Cortex of kidney (tissue), 1 donor: ENCODE measurements at places on chromosomes 5 and 9.

DNA sequence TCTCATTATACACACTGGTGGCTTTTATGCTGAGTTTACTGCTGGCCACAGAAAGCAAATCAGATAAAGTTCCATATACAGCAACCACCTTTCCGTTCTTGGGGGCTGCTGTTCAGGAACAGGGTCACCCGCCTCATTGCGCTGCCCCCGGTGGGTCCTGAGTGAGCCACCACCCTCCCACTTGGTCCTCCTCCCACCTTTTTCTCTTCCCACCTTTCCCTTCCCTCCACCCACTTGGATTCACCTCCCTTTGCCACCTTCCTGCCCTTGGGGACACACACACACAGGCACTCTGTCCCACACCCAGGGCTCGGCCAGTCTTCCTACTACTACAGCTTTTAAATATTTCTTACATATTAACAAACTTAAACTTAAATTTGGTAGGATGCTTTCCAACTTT, 127.6 kb downstream of the WDR70 start:
- DNase-seq, result no peak

GRCh38 chr5:181232593-181232992, 9.5 kb downstream of the TRIM41 start:
- DNase-seq, result no peak

- no peak for DNase-seq
Measured at GRCh38 chr5:112915831-112916230, 6.2 kb downstream of the REEP5 start.

- no peak for DNase-seq
Measured at GRCh38 chr5:78467752-78468357, 107.4 kb downstream of the SCAMP1 start.

GRCh38 chr9:134548185-134548584, 93.4 kb upstream of the COL5A1 start:
- DNase-seq, result no peak

DNA sequence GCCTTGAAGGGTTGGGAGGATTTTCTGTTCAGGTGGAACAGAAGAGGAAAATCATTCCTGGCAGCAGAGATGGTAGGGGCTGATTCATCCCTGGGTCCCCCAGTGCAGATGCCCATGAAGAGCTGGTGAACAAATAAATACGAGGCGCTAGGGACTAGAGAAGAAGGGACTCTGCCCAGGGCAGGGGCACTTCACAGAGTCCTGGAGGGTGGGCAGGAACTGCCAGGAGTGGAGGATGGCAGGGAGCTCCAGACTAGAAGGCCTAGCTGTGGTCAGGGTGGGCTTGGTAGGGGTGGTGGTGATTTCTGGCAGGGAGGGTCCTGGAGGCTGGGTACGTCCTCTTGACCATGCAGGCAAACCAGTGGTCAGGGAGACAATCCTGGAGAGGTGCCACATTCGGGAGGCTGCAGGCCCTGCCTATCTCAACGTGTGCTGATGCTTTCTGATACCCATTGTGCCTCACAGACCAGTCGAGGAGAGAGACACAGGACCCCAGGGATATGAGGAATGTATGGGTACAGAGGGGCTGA, 69.9 kb downstream of the CRB2 start:
- no peak for DNase-seq

- DNase-seq, result no peak
Measured at GRCh38 chr9:126372716-126373115, 46.1 kb downstream of the MVB12B start.

- DNase-seq, result no peak
Measured at GRCh38 chr5:172828911-172829431, 5.1 kb upstream of the ERGIC1 start.

GRCh38 chr5:123035360-123035917, 1.1 kb downstream of the PPIC start:
- no peak for DNase-seq

DNA sequence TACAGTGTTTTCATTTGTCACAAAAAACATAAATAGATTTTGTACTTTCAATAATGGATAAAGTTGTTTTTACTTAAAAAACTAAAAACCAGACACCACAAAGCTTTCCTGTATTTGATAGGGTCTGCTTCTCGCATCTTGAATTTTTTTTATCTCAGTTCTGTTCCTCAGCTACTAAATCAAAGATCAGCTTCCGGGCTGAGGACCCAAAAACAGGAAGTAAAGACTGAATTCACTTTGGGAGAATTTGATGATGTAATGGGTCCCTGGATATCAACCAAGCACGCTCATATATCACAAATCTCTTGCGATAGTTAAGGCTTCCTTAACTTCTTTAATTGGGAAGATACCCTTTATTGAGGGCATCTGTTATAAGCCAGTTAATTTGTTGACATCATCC, 24.1 kb downstream of the ITK start:
- DNase-seq, result no peak

GRCh38 chr5:19031491-19031890, 956.5 kb downstream of the CDH18 start:
- DNase-seq, result no peak

- no peak for DNase-seq
Measured at GRCh38 chr5:77981820-77982219, 205.7 kb upstream of the TBCA start.

GRCh38 chr9:36559036-36559695, 13.5 kb upstream of the MELK start:
- DNase-seq, result no peak

GRCh38 chr5:59660737-59661136, 232.8 kb downstream of the PDE4D start:
- no peak for DNase-seq

GRCh38 chr9:134775081-134775951, 105.3 kb upstream of the FCN2 start:
- no peak for DNase-seq

DNA sequence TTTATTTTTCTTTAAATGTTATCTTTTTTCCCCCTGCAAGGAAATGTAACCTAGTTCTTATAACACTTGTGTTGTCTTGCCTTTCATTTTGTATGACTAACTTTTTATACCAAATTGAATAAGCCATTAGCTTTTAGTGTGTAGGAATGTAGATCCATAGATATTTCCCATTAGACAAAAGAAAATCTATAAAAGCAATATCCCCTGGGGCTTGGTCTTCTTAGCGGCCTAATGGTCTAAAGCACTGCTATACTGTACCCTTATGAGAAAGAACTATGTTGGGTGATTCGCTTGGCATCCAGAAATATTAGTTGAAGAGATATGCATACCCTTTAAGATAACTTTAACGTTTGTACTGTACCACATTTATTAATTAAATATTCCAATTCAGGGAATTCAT, 289.2 kb downstream of the CCDC171 start:
- no peak for DNase-seq

DNA sequence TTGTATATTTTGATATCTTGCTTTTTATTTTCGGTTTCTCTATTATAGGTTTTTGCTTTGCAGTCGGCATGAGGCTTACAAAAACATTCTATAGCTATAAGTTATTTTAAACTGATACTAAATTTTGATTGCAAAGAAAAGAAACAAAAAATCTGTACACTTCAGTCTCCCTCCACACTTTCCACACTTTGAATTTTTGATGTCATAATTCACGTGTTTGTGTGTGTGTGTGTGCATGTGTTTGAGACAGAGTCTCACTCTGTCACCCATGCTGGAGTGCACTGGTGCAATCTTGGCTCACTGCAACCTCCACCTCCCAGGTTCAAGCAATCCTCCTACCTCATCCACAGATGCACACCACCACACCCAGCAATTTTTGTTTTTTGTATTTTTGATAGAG, 124.9 kb downstream of the MRPS30 start:
- no peak for DNase-seq

DNA sequence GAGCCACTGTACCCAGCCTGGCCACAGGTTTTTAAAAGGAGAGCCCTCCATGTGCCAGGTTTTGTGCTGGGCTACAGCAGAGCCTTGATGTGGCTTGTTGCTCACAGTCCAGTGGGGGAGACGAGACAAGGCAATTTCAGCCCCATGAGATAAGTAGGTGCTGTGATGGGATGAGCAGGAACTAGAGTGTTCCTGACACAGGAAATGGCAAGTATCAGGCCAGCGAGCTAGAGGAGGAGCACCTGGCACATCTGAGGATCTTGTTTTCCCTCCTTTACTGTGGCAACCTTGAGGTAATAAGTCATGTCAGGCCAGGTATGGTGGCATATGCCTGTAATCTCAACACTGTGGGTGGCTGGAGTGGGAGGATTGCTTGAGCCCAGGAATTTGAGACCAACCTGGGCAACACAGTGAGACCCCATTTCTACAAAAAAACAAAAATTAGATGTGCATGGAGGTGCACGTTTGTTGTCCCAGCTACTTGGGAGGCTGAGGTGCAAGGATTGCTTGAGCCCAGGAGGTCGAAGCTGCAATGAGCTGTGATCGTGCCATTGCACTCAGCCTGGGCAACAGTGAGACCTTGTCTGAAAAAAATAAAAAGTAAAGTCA, 3.8 kb upstream of the ZDHHC12 start:
- no peak for DNase-seq

DNA sequence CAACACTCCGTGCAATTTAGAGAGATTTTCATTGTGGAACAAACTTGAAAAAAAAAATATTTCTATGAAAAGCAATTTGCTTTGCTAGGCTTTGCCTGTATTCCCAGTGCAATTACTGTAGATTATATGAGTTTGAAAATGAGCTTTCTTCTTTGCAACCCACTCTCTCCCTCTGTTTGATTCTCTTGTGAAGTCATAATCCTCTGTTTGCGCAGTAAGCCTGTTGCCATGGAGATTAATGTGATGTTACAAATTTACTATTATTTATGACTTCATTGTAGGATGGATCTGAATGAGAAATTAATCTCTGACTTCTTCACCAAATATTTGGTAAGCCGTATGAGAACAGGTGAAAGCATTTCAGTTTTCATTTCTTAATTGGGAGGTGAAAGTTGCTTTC, 320.3 kb downstream of the SPATA31D1 start:
- no peak for DNase-seq

GRCh38 chr9:109064963-109065702, 51.8 kb upstream of the CTNNAL1 start:
- no peak for DNase-seq

DNA sequence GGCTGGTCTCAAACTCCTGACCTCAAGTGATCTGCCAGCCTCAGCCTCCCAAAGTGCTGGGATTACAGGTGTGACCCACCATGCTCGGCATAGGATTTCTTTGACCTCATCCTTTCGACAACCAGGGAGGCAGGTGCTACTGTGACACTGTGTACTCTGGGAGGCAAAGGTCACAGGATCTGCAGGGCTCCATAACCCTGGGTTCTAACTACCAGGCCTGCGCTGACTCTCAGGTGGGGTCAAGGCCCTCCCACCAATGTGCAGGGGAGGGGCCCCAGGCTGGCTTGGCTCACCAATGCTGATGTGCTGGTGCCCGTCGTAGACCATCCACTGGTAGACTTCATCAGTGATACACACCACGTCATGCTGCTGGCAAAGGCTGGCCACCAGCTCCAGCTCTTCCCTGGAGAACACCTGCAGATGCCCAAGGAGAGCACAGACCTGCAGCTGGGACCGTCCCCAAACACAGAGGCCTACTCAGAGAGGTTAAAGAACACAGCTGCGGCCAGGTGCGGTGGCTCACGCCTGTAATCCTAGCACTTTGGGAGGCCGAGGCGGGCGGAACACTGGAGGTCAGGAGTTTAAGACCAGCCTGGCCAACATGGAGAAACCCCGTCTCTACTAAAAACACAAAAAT, 7.0 kb upstream of the SPOUT1 start:
- DNase-seq, result no peak

DNA sequence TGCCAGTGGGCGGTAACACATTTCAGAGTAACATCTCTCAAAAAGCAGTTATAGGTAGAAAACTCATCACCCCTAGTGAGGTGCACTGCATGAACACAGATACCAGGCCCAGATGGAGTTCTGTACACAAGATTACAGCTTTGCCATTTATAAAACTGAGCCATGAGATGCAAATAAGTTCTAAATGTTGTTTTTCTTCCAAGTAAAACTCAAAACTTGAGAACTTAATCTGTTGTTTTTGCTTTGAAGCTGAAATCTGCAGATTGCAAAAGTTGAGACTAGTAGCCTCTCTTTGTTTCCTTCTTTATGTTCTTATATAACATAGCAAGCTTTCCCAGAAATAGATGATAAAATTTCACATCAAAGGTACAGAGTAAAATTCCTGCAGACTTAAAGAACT, 434.1 kb downstream of the PLK2 start:
- DNase-seq, result no peak

GRCh38 chr5:150107909-150108447, 21.6 kb upstream of the CSF1R start:
- DNase-seq, result no peak

DNA sequence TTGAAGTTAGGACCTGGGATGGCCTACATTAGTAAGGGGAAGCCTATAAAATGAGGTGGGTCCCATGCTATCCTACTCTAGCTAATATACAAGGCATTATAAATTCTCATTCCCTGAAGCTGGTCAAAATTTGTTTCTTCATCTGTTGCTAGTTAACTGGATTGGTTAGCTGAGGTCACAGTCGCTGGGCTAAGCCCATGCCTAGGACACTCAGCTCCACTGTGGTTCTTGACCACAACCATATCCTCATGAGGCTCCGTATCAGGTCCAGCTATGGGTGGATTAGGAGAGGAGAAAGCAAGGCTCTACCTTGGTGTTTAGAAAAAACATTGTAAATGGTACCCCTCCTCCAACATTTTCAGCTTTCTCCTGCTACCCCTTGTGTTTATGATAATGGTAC, 52.8 kb upstream of the RAI14 start:
- no peak for DNase-seq

DNA sequence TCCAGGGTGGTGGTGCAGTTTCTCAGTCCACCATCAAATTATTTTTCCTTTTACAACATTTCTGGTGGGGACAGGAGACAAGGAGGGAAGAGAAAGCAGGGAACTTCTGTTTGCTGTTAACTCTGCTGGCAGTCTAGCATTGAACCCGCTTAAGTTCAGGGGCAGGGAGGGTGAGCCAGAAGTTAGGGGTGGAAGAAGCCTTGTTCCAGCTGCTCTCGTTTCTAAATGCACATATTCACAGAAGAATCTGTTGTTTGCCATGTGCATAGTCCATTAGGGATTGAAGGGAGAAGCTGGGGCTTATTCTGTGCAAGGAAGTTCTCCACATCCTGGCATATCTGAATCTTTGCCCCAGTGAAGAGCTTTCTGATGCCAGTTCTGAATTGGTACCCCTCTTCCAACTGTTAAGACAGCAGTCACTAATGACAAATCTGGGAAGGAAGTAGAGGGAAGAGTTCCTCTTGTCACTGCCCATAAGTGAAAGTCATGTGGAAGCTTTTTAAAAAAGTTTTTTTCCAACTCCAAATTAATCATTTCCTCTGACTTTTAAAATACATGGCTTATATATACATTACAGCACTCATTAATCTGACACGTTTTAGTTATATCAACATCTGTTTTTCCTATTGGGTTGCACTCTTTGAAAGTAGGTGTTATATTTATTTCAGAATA, 32.6 kb upstream of the ACOT12 start:
- DNase-seq, result no peak

- DNase-seq, result no peak
Measured at GRCh38 chr9:96487029-96487396, 37.0 kb downstream of the HABP4 start.
